ENCODE measurements at places on chromosomes 1 and 21.

- peak; percentile 75 for DNase-seq
These were observed 297.6 kb upstream of the ADGRL4 start for GRCh38 chr1:79304131-79304530.

DNA sequence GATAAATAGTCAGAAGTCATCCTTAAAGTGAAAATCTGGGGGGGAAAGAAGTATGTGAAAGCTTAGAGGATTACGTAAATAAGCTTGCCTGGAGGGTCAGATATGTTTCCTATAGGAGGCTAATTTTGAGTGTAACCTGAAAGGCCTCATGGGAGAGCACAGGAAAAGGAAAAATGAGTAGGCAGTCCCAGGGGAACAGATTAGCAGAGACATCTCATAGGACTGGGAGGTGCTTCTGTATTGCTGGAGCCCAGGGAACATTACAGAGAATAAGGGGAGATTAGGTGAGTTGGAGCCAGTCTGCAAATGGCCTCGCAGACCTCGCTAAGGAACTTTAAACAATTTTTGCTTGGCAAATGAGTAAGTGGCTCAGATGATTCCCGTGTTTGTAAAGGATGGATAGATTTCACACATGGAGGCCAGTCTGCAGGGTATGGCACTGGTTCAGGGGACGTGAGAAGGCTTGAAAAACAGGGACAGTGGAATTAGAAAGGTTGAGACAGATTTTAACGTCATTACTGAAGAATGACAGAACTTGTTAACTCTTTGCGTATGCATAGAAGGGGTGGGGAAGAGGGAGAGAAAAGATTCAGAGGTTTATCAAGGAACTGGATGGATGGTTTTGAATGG is 149.1 kb downstream of the GREM2 start:
- no peak for DNase-seq

- peak; percentile 24 for DNase-seq
These were observed 43.8 kb downstream of the MIER1 start for GRCh38 chr1:66968574-66968973.

DNA sequence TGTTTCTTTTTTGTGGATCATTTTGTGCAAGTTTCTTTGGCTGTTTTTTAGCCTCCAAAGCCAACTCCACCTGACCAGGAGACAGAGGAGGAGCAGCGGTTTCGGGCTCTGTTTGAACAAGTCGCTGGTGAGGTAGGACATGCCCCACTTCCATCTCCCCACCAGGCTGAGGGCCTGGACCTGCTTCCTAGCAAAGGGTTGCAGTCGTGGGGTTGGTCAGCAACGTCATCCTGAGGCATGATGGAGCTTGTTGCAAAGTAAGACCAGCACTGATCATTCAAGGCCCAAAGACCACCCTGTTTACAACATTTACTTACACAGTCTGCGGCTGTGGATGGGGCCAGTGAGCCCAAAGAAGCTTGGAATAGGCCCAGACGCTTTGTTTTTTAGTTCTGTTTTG is 40.3 kb downstream of the CAPN9 start:
- DNase-seq = no peak

DNA sequence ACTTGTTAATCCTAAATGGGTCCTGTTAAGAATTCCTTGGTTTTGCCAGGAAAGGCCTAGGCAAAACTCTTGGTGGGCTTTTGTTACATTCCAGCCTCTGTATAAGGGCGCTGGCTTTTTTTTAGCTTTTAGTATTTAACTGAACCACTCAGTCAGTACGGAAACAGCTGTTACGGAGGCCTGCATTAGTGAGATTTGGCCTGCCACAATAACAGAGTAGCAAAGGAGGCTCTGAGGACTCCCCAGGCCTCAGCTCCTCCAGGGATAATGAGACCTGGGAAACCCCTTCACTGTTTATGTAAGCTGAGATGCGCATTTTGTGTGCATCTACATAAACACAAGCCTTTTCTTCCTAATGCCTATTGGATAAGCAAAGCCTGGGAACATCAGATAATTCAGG is 210.2 kb downstream of the APP start:
- DNase-seq = no peak

GRCh38 chr1:26771643-26772321 is 16.0 kb upstream of the PIGV start:
- DNase-seq = peak; percentile 99

GRCh38 chr1:26283871-26284596 is 4.1 kb downstream of the SH3BGRL3 start:
- DNase-seq = no peak

- DNase-seq = peak; percentile 82
These were observed 195.2 kb downstream of the TOMM20 start for GRCh38 chr1:234933475-234933874.

DNA sequence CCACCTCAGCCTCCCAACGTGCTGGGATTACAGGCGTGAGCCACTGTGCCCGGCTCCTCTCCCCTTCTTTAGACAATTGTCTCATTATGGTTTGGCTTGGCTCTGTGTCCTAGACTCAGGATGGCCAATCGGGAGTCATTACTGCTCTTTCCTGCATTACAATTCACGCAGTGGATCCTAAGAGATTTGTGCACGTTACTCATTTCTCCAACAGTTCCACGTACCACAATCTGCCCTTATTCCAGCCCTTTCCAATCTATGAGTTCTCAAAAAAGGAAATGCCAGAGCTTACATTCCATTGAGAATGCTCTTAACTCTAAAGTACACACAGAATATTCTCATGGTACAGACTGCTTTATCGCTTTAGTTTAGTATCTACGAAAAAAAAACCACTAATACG is 357.0 kb downstream of the GPATCH2 start:
- peak; percentile 57 for DNase-seq

DNA sequence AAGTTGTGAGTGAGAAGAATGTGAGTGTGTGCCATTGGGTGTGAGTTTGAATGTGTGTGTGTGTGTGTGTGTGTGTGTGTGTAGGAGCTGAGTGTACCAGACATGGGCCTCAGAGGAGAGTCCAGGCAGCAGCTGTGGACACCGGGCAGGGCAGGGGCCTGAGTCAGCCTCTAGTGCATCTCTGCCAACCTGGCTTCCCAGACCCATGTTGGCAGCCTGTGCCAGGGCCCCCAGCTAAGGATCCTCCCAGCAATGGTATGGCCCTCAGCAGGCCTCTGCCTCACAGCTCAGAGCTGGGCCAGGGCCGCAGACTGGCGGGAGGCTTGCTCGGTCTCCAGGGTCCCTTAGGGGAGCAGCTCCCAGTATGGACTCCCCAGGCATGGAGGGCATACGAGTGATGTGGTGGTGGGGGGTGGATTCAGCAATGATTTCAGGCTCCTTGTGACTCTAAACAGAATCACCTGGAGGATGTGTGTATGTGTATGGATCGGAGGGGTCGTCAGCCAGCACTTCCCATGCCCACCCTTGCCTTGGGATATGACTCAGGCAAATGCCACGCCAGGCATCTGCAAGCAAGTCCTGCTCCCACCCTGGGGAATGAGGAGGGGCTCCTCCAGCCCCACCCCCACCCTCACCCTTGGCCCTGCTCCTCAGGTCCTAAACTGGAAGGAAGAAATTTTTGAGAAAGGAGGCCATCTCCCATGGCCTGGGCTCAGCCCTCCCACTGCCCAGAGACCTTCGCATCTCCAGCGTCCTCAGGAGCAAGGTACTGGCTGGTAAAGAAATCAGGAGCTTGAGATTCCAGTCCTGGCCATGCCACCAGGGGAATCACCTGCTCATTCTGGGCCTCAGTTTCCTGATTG is 1.8 kb upstream of the FOXO6 start:
- DNase-seq = peak; percentile 47

DNA sequence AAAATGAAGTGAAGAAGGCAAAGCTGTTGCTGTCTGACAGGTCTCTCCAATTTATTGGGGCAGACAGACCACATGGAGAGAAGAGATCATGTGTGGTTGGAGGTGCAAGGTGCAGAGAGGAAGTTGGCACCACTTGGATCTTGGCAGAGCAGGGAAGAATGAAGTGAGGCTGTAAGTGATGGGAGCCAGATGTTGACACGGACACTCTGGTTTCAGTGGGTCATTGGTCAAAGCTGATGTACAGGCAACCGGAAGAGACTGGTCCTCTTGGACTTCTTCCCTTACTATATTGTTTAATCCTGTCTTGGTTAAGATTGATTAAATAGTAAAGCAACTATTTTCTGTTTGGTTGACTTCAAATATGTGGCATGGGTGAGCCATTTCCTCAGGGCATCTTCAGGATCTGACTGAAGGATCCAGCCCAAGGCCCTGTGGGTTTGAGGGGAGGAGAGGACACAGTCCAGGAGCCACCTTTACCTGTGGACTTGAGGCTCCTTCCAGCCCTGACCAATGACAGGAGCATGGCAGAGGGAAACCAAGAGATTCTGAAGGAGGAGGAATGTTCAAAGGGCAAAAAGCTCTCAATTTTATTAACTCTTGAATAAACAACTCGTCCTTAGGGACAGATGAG is 49.4 kb downstream of the NENF start:
- peak; percentile 34 for DNase-seq

DNA sequence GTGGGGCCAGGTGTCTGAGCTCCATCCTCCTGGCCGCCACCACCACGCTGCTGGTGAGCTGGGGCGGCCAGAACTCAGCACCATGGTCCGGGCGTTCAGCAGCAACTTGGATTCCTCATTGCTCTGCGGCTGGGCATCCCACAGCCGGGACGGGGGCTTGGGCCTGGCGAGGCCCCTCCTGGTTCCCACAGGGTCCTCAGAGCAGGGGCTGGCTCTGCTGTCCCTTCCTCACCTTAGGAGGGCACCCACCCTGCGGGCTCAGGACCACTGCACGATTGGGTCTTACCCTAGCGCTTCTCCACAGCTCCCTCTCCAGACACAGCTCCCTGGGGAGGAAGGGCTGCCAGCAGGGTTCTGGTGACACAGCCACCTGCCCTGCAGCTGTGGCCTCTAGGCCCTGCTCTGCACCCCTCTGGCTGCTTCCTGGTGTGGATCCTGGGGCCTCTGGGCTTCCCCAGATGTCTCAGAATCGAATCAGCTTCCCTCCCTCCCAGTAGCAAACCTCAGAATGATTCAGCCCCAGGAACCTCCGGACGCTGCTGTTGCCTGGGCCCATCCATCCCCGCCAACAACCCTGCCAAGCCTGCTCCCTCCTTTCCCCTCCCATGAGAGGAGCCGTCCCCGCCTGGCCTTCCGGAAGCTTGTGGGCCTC is 25.0 kb downstream of the CRYAA start:
- DNase-seq = peak; percentile 63

GRCh38 chr1:236289492-236290131 is 7.9 kb upstream of the ERO1B start:
- no peak for DNase-seq

- no peak for DNase-seq
These were observed 402.0 kb downstream of the MATN1 start for GRCh38 chr1:30321246-30321910.

DNA sequence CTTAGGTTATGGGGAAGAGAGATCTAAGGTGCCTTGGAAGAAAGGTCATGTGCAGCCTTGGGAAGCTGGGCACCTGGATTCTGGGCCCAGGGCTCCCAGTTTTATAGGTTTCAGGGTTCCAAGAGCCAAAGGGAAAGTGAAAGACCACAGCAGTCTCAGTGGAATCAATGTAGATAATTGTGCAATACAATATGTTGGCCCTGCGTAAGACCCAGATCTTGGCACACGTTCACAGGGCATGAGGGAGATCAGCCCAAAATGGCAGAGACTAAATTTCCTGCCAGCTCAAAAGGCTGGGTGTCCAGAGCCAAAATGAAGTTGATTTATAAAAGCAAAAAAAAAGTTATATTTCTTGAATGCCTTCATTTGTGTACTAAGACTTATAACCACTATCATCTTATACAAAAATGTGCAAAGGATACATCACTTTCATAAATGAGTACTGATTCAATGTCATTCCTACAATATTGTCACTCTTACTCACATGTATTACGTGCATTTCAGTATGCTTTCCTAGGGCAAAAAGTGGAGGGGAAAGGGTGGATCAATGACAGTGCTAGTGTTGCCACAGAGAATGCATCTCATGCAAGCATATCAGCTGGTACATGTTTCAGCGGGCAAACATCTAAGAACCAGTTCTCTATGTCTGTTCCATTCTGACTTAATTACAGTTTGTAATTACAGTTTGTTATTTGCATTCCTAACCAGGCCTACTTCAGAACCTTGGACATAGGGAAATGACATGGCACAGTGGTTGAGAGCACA is 22.5 kb upstream of the NPL start:
- no peak for DNase-seq

GRCh38 chr1:110215621-110216515 is 5.8 kb downstream of the KCNC4 start:
- DNase-seq = no peak

GRCh38 chr1:27403065-27403726 is 10.8 kb downstream of the GPR3 start:
- peak; percentile 63 for DNase-seq

DNA sequence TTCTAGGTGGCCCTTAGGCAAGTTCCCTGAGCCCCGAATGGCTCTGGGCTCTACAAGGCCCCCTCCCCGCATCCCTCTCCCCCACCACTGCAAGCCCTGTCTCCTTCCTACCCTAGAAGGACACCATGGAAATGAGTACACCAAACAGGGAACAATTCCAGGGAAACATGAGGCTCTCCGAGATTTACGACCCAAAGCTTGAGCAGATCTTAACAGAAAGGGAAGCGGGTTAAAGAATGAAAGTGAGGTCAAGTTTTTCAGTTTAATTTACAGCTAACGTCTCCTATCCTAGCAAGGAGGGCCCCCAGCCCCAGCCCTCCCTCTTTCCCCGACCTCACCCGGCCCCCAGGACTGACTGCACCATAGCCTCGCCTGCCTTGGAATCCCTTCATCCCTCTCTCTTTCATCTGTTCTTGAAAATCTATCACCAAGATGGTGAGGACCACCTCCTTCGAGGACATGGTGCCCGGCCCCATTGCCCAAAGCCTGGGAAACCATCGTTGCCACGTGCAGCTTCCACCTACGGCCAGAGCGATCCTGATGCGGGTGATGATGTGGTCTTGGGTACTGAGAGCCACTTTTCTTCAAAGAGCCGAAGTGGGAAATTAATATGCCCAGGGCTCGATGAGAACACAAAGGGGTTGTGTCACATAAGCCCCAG is 30.5 kb downstream of the SIM2 start:
- DNase-seq = no peak

GRCh38 chr1:1321477-1321876 is 3.0 kb downstream of the INTS11 start:
- DNase-seq = no peak
